ENCODE measurements at places on chromosomes 6 and 20. TPM values are rescaled to one million over a fixed set of nuclear protein-coding genes. Genes with fewer than 3 reads are reported as not detected.

Gene NSFL1C
- total RNA-seq = 76.1 TPM

Gene F13A1
- total RNA-seq = 0.65 TPM

Gene SAPCD1
- total RNA-seq = 5.1 TPM

Gene SPTLC3
- 20.3 TPM for total RNA-seq

Gene SIRPD
- total RNA-seq = not detected

GRCh38 chr6:155943635-155944034 is 488.0 kb upstream of the NOX3 start:
- H3K4me3 ChIP-seq = no peak overlapping the region
- H3K36me3 ChIP-seq = no peaks in the 10 kb centered on the region
- no peak overlapping the region for H3K27ac ChIP-seq
- H3K4me1 ChIP-seq = no peaks in the 10 kb centered on the region
- DNase-seq = no peak

DNA sequence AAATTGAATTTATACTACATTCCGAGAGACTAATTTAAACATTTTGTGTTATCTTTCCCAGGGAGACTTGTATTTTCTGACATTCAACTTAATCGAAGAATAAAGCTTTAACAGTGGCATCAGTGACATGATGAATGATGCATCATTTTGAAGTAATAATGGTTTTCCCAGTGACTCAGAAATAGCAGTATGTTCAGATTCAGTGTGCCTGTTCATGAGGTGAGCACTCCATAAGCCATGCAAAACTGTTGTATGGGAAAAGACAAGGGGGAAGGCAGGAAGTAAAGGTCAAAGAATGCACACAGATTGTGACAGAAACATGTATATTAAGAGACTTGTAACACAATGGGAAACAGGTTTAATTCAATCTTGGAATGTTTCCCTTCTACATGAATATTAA is 1348.2 kb upstream of the GJE1 start:
- no peaks in the 10 kb centered on the region for H3K27me3 ChIP-seq
- H3K4me1 ChIP-seq = peaks cover 13% of the 10 kb centered on the region
- H3K27ac ChIP-seq = peak overlapping the region; percentile 0
- H3K4me3 ChIP-seq = no peak overlapping the region

DNA sequence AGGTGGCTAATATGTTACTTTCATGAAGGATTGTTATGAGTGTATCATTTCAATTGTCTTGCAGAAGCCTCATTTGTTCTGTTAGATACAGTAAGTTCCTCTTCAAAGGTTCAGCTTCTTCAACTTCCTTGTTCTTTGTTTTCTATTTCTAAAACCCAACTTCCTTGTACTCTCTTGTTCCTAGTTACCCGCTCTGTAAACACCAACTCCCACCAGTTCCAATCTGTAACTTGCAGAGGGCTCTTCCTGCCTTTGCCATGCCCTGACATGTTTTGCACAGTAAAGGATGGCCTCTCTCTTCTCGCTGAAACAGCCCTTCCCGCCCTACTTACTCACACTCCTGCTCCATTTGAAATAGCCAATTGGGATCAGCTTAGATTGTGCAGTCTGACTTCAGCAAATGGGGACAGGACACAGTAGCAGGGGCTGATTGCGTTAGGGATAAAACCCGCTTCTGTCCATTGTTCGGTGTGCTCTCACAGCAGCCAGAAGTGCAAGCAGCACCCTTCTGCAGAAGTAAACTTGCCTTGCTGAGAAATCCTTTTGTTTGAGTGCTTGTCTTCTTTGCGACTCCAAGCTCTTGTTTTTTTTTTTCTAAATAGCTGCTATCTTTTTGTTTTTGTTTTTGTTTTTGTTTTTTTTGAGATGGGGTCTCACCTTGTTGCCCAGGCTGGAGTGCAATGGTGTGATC is 45.9 kb upstream of the POU5F1 start:
- H3K27ac ChIP-seq = no peak overlapping the region
- peaks cover 5% of the 10 kb centered on the region for H3K4me1 ChIP-seq
- DNase-seq = no peak

DNA sequence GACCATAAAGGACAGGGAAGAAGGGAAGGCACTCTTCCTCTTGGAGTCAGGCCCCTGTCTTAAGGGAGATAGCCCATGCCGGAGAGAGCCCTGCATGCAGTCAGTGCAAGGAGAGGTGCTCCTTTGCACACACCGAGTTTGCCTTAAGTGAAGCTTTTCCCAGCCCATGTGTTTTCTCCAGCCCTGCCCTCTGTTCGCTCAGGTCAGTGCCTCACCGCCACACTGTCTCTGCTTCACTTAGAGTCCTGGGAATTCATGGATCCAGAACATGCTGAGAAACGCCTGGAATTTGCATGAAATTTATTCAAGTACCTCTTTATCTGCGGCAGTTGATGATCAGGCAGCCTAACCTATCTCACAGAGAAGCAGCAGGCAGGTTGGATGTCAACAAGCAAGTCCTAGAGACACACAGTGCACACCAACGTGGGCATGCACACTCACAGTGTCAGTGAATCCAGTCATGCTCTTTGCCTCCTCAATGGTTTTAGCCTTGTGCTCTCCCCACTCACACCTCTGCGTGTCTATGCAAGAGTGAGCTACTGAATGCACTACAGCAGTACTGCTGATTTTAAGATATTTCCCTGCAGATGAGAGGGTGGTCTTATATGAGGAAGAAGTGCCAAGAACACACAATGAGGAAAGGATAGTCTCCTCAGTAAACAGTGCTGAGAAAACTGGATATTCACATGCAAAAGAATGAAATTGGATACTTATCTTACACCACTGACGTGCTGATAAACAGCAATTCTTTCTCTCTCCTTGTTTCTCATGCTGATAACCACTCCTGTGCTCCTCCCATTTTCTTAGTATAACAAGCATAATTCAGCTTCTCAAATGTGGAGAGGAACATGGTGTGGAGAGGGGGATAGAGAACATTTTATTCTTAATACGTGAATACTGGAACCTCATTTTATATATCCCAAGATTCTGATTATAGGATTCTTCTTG is 295.1 kb upstream of the CDYL start:
- no peak overlapping the region for H3K4me3 ChIP-seq
- H3K36me3 ChIP-seq = no peaks in the 10 kb centered on the region
- DNase-seq = no peak
- no peak overlapping the region for H3K27ac ChIP-seq
- no peaks in the 10 kb centered on the region for H3K27me3 ChIP-seq

GRCh38 chr20:10466325-10466724 is 31.2 kb downstream of the SLX4IP start:
- H3K4me3 ChIP-seq = no peak overlapping the region
- peaks cover 13% of the 10 kb centered on the region for H3K4me1 ChIP-seq
- DNase-seq = no peak
- H3K36me3 ChIP-seq = peaks cover 11% of the 10 kb centered on the region

DNA sequence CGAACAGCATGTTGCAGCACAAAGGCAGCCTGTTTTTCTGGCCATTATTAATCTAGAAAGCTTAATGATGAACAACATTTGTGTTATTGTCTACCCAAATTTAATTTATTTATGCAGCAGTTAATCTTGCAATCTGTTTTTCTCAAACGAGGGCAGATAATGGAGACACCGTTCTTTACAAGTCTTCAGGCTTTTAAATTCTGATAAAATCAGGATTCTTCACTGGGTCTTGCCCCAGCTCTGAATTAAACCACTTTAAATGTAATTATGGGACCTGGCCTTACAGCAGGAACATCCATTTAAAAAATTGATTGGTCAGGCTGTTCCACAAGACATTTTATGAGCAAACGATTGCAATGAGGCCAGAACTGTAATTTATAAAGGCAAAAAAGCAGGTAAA is 26.5 kb upstream of the INSM1 start:
- no peak overlapping the region for H3K4me3 ChIP-seq
- H3K4me1 ChIP-seq = no peaks in the 10 kb centered on the region
- H3K27me3 ChIP-seq = peaks cover 15% of the 10 kb centered on the region
- DNase-seq = no peak
- no peaks in the 10 kb centered on the region for H3K36me3 ChIP-seq

GRCh38 chr6:88124925-88125557 is 41.1 kb downstream of the CNR1 start:
- H3K27ac ChIP-seq = no peak overlapping the region
- H3K36me3 ChIP-seq = no peaks in the 10 kb centered on the region
- no peaks in the 10 kb centered on the region for H3K4me1 ChIP-seq
- no peak overlapping the region for H3K4me3 ChIP-seq
- DNase-seq = peak; percentile 7
- H3K27me3 ChIP-seq = no peaks in the 10 kb centered on the region

DNA sequence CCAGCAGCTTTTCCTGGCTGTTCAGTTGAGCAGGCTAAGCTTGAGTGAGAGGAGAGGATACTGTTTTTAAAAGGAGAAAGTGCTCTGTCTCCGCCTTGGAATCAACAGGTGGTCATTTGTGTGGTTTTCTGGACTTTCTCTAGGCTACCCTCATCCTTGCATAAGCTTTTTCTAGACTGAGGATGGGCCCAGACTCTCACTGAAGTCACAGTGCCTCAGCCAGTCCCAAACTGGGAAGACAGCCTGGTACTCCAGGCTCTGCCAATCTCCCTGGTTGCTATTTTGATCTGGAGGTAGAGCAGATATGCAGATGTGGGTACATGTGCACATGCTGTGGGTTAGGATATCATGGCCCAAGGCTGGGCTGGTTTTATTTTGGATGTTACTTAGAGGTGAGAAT is 7.0 kb downstream of the SCUBE3 start:
- peaks cover 6% of the 10 kb centered on the region for H3K27me3 ChIP-seq
- no peak overlapping the region for H3K4me3 ChIP-seq
- no peaks in the 10 kb centered on the region for H3K36me3 ChIP-seq
- no peak overlapping the region for H3K27ac ChIP-seq
- H3K4me1 ChIP-seq = peaks cover 4% of the 10 kb centered on the region
- no peak for DNase-seq

DNA sequence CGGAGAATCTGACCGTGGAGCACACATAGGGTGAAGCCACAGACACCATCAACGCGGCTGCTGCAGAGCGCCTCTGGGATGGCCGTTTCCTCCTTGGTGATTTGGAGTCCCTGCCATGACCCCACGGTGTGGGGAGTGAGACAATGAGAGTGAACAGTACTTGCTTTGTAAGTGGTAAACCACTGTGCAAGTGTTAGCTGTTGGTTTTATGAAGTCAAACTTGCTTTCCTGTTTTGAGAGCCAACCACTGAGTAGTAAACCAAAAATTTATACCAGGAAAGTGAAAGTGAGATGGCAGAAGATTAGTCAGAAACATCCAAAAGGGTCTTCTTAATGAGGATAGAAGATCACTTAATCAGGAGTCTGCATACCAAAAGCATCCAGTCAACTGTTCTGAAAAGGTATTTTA is 160.7 kb downstream of the FOXC1 start:
- DNase-seq = no peak
- H3K36me3 ChIP-seq = peaks cover 4% of the 10 kb centered on the region
- H3K27me3 ChIP-seq = no peaks in the 10 kb centered on the region

DNA sequence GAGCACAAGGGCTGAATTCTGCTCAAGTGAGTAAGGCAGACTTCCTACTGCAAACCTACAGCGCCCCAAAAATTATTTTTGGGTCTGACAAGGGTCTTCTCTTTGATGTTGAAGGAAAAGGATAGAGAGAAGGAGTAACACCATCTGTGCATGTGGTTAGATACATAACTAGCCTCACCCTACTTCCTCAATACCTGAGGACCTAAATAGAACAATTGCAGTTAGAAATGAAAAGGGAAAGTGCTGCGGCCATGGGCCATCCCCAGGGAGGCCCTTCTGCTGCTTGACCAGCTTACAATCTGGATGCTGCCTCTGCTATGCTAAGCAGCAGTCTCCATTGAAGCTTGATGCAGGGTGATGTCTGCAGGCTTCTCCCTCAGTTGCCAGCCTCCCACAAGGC is 63.2 kb upstream of the ARMH2 start:
- no peak overlapping the region for H3K27ac ChIP-seq
- H3K27me3 ChIP-seq = no peaks in the 10 kb centered on the region
- no peak for DNase-seq
- peaks cover 28% of the 10 kb centered on the region for H3K4me1 ChIP-seq

DNA sequence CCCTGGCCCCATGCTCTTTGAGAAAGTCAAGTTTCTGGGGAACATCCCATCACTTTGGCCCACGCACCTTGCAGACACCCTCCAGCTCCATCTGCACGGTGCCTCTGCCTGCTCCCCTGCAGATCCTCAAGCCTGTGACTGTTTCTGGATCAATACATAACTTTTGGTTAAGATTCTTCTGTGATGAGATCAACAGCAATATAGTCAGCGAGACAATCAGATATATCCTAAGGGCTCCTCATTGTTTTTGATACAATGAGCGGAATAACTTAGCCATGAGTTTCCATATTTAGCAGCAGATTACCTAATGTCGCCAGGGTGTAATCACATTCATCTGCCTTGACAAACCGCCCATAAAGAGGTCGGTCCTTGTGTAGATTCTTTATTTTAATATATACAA is 109.3 kb upstream of the MTHFD1L start:
- no peaks in the 10 kb centered on the region for H3K27me3 ChIP-seq
- H3K4me3 ChIP-seq = no peak overlapping the region
- H3K36me3 ChIP-seq = no peaks in the 10 kb centered on the region
- DNase-seq = no peak

GRCh38 chr6:166862287-166862977 is 93.9 kb downstream of the RNASET2 start:
- no peak for DNase-seq
- peaks cover 82% of the 10 kb centered on the region for H3K27me3 ChIP-seq
- H3K4me1 ChIP-seq = no peaks in the 10 kb centered on the region
- no peaks in the 10 kb centered on the region for H3K36me3 ChIP-seq

DNA sequence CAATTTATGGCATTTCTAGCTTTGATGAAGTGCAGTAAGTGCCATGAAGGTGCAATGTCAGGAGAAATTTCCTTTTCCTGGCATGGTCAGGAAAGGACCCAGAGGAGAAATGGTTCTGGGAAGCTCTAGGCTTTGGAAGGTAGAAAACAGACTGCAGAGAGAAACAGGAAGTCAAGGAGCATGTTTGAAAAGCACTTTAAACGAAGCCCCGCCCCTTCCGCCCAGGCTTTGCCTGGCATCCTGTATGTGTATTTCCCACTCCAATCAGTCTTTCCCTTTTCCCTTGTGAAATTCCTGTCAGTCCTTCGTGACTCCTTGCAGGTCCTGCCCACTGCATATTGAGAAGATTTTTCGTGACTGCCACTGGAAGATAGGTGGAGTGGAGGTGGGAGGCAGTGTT is 320.9 kb upstream of the SASH1 start:
- no peak overlapping the region for H3K4me3 ChIP-seq
- DNase-seq = no peak
- H3K27ac ChIP-seq = no peak overlapping the region
- H3K36me3 ChIP-seq = no peaks in the 10 kb centered on the region
- no peaks in the 10 kb centered on the region for H3K4me1 ChIP-seq

DNA sequence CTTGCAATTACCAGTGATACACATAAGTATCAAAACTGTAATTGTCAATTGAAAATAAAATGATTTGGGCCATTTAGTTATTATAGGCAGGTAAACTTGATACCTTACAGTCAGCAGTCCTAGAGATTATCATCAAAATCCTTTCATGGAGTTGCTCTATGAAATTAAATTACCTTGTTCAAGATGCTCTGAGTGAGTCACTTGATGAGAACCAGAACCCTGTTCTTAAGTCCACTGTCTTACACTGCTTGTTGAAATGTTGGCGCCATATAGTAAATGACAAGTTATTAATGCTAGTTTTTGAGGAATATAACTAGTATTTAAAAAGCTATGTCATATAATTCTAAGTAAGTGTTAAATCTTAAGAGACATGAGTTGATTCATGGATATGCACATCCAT is 37.2 kb upstream of the BAG2 start:
- H3K36me3 ChIP-seq = peaks cover 58% of the 10 kb centered on the region
- H3K27me3 ChIP-seq = no peaks in the 10 kb centered on the region
- H3K4me3 ChIP-seq = no peak overlapping the region
- no peaks in the 10 kb centered on the region for H3K4me1 ChIP-seq
- no peak overlapping the region for H3K27ac ChIP-seq

Data from MCF 10A (cell line).